Activated CD4-positive, alpha-beta T cell treated with anti-CD3 and anti-CD28 coated beads for 48 hours (primary cell): ENCODE measurements at places on chromosomes 7 and 10.

- no peak for DNase-seq
Measured at GRCh38 chr10:102185811-102186527, 33.8 kb downstream of the NOLC1 start.

DNA sequence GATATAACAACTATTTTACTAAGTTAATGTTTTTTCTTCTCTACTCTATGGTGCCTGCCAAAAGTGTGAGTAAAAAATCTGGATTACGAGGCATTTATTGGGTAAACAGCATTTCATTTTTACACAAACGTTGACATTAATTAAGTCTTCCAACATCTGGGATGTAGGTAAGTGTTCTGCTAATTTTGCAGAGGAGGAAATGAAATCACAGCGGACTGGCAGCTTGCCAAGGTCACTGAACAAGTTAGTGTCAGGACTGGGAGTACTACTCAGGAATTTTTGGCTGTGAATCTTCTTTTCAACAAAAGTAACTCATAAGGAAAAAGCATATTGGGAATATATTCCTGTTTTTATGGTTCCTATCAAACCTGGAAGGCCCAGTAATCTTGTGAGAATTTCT, 612.1 kb upstream of the FZD8 start:
- DNase-seq = no peak

- no peak for DNase-seq
Measured at GRCh38 chr7:19798986-19799385, 25.6 kb upstream of the TMEM196 start.

DNA sequence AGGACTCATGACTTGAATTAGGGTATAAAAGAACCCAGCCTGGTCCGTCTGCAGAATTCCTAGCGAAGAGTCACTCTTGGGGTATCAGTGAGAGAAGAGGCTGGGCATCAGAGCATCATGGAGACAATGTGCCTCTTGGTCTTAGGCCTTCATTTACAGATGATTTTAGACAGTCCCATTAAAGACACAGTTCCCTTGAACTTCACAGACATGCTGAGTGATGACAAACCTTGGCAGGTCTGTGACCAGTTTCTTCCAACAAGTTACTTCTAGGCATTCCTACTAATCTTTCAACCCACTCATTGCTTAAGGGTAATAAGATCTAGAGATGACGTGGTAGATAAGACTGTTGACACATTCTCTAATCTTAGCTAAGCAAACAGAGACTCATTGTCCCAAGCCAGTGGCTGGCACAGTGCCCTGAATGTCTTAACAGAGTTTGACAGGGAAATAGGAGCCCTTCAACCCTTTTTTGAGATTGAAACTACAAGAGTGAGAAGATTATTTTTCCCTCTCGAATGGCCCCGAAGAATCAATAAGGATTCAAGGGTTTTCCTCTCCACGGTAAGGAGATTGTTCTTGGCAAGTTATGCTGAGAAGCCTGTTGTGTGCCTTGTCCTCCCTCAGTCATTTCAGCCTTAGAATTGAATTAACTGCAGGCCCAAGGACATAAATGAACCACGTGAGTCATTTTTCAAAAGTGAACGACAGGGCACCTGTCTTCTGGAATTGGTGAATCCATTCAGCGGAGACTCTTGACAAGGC, 281.1 kb downstream of the CCDC3 start:
- DNase-seq = peak; percentile 81

GRCh38 chr10:48946891-48947500, 7.4 kb upstream of the LRRC18 start:
- DNase-seq = no peak

DNA sequence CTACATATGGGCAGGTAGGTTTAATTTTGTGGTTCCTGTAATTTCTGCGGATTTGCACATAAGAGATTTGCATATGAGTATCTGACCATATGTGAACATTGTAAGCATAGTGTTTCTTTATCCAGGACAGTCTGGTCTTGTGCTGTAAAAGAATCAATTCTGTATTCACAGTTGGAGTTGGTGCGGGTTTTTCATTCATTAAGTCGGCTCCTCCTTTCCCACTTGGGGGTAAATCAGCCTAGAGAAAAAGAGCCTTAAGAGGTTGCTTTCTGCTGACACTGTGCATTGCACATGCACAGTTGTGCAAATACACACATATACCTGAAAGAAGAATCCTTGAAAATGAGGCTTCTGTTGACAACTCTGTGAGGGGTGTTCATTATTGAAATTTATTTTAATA, 6.1 kb upstream of the CYP26C1 start:
- DNase-seq = no peak

DNA sequence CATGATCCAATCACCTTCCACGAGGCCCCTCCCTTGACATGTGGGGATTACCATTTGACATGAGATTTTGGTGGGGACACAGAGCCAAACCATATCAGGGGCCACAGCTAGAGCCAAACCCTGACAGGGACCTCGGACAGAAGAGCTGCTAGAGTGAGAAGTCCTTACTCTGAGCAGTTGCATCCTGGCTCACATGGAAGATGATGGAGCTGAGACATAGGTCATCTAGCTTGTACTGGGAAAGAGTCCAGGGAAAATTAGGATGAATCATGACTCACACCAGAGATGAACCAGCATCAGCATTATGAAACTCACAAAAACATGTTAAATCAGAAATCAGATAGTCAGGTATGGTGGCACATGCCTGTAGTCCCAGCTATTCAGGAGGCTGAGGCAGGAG, 12.8 kb upstream of the FMC1 start:
- no peak for DNase-seq

GRCh38 chr7:116429986-116430619, 69.4 kb upstream of the CAV2 start:
- no peak for DNase-seq

DNA sequence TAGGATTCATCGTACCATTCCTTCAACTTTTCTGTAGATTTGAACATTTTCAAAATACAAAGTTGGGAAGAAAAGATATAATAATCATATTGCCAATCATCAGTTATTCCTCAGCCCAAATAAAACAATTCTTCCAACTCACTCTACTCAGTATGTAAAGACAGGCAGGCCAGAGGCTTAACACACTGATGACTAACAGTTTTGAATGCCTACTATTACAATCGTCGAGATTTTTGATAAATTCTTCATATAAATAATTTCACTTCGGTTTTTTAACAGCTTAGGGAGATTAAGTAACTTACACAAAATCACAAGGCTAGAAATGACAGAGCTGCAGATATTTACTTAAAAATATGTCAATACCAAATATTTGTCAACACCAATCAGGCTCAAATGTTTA, 17.6 kb downstream of the CYTH3 start:
- no peak for DNase-seq

- no peak for DNase-seq
Measured at GRCh38 chr7:67692425-67692824, 695.8 kb downstream of the TYW1 start.

DNA sequence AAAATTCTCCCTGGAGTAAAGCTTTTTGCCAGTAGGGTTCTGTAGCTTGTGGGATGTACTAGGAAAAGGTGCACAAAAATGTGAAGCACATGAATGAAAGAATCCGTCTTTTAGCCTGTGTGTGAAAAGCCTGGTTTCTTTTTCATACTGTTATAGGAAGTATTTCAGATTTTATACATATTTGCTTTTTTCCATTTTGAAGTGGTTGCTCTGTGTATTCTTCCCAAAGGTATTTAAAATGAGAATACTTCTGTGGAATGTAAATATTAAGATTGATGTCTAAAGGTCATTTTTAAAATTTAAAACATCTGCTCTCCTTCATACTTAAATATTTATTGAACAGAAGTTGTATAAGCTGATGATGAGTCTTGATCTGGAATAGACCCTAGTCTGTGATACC, 96.8 kb downstream of the CDK14 start:
- no peak for DNase-seq

DNA sequence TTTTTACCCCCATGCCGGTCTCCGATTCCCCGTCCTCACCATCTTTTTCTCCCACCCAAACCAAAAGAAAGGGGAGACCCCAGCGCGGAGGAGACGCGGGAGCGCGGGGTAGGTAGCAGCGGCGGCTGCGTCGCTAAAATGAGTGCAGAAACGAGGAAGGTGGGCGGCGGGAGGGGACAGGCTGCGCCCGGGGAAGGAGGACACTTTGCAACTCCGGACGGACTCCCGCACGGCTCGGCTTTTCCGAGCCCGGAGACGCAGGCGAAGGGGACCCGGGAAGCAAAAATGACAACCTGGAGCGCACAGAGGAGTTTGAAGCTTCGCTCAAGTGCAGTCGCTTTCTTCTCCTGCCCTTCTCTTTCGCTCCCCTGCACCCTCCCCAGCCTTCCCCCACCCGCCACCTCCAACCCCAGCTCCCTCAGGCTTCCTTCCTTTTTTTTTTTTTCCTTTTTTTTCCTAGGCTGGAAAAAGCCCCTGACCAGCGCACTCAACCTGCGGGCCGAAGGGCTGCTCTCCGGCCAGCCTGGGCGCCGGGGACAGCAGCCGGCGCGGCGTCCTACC, 453 bp downstream of the SFMBT2 start:
- DNase-seq = peak; percentile 67

DNA sequence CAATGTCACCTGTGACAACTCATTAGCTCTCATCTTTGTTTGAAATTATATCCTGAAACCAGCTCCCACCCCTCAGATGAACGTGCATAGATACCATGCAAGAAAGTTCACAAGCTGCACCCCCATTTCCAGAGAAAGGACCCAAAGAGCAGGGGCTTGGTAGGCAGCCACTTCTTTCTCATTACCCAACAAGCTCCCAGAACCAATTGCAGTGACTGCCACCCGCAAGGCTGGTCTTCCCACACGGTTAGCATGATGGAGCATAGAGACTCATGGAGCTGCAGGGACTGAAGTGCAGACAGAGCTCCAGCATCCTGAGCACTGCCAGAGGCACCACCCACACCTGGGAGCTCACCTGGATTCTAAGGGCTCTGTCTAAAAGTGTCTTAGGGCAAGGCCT, 28.5 kb downstream of the FRMPD2 start:
- no peak for DNase-seq

DNA sequence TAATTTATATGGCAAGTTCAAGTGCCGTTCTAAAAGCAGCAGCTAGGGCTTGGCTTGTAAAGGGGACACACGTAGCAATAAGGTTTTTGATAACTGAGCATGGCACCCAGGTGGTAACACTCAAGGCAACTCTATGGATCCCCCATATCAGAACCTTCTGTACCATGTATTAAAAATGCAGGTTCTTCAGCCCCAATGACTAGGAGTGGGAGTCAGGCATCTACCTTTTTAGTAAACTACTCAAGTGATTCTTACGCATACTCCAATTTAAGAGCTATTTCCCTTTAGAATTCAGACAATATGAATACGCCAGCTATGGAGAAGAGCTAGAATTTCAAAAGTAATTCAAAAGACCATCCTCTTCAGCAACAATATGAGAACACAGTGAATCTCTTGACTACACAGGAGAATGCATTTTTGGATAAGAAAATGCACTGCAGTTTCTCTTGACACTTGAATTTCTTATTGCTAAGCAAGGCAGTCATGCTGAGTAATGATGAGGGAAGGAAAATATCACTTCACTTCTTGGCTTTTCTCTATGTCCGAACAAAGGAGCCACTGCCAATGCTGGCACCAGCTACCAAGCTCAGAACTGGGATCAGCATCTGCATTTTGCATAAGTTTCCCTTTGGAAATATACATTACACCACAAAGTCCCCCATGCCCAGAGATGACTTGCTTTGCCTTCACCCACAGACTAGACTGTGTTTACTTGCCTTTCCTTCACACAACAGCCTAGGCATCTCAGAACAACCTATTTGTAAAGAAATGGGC, 53.5 kb downstream of the ABLIM1 start:
- no peak for DNase-seq

GRCh38 chr7:30175636-30176147, 40.9 kb downstream of the MTURN start:
- DNase-seq = no peak

DNA sequence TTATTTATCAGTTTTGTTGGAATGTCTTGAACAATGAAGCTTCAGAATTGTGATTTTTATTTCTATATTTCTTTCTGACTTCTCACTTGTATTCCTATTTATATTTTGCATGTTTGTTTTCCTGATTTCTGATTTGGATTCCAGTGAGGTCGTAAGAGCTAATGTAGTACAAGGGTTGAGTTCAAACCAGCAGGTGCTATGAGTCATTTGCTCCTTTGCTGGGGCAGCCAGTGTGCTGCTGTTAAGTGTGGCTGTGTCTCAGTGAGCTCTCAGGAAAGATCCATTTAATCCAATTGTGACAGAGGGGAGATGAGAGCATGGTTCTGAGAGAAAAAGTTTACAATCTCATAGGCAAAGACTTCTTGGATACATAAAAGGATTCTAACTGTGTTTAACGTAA, 48.6 kb downstream of the MCU start:
- no peak for DNase-seq

GRCh38 chr7:88072715-88073055, 138.6 kb downstream of the ADAM22 start:
- no peak for DNase-seq

- DNase-seq = no peak
Measured at GRCh38 chr10:5527332-5528200, 2.8 kb downstream of the CALML3 start.
